ENCODE measurements at places on chromosomes 6 and 20.

DNA sequence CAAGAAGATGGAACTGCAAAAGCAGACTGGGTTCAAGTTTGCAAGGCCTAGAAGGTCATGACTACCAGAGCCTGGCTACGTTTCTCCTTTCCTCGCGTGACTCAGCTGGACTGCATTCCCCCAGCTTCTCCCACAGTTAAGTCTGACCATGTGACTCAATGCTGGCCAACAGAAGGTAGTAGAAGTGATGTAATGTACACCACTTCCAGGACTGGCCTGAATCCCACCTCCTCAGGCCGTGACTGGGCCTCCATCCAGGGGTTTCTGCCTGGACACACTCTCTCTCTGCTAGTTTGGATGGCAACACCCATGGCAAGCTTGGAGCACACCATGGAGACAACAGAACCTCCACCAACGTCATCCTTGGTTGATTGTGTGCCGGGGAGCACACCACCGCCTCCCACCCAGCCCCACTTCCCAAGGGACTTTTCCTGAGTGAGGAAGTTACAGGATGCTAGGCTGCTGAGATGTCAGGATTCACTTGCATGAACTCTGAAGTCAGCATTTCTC is 112.0 kb upstream of the CDYL start:
- DNase-seq, result no peak

DNA sequence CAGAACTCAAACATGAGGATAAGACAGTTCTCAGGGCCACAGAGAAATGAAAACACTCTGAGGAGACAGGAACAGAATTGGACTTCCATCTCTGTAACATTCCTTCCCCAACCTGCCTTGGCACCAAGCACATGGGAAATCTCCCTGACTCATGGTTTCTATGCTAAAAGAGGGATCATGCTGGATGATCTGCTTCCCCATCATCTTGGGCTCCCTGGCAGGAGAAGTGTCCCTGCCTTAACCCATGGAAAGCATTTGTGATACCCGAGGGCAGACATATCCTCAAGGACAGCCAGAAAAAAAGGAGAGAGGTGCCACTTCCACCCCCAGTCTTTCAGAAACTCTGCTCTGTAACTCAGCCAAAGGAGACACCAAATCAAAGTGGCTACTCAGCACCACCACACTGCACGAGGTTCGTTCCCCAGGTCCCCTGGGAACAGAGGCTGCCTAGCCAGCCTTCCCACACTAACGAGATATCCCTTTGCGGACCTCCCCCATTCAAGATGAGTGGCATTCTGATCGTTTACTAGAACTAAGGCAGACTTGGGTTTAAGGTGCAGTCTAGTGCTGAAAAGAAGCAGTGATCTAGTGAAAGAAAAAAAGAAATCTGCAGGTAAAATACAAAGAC is 34.8 kb downstream of the BLOC1S5 start:
- no peak for DNase-seq

DNA sequence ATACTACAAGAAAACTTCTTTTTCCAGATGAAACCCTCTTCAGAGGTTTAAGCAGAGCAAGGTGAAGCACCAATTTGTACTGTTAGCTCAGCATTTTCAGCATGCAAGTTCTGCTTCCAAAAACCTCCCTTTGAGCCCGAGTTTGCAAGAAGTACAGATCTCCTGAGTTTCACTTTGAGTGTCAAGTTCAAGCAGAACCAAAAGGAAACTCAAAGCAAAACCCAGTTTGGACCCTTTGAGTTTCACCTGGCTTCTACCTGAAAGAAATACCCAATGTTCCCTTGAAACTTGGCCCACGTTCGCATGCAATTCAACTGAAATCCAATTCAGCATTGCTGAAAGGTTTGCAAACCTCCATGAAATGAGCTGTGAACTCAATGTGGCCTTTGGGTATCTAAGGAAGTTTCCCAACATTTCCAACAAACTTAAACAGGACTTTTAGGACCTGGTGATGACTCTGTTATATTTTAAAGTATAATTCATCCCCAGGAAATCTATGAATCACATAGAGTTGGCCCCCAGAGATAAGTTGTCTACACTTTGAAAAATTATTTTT is 62.9 kb upstream of the HBS1L start:
- no peak for DNase-seq

DNA sequence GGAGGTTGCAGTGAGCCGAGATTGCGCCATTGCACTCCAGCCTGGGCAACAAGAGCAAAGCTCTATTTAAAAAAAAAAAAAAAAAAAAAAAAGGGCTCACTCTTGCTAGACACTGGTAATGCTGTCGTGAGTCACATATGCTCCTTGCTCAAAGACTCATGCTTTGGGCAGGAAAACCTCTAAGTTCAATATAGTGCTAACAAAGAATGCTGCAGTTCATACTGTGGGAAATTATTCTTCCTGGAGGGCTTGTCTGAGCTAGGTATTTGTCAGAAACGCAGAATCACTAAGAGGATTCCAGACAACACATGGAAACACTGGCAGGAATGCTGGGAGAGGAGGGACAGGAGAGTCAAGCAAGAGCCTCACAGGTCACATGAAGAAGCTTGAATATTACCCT is 2.3 kb upstream of the LYRM2 start:
- no peak for DNase-seq

DNA sequence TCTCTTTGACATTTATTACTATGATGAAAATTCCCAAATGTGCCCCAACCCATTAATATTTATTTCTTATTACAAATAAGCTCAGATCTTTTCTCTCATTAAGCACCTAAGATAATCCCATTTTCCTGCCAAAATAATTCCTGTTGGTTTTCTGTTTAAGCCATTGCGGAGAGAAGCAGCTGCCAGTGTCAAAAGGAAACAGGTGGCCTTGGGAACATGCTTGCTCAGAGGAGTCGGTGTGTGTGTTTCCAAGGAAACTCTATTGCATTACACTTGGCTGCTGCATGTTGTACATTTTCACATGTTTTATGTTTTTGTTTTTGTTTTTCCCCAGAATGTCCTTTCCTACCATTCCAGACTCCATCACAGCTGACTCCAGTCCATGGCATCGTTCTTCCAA is 56.4 kb downstream of the CD24 start:
- no peak for DNase-seq

DNA sequence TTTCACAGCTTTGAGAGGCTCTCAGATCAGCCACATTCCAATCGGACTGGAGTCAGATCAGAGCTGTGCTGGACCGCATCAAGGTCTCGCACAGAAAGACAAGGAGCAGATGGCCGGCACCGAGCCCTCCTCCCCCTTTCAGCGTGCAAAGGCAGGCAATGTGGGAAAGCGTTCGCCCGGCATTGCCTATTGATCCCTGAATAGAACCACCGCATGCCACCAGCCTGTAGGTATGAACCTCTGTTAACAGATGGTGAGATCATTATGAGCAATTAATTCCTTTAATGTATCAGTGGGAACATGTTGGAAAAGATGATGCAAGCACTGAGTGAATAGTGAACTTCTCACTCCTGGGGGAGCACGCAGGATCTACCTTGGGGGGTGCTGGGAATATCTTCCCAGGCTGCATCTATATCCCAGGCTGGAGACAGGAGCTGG is 117.5 kb upstream of the ID4 start:
- no peak for DNase-seq

- DNase-seq, result no peak
Observed at GRCh38 chr6:105458084-105458483, 55.2 kb upstream of the PREP start.

- DNase-seq, result no peak
Observed at GRCh38 chr6:28898710-28898965, 25.1 kb downstream of the TRIM27 start.

- no peak for DNase-seq
Observed at GRCh38 chr6:150203871-150204545, 61.2 kb downstream of the PPP1R14C start.

- no peak for DNase-seq
Observed at GRCh38 chr20:8575114-8575513, 443.0 kb downstream of the PLCB1 start.

- no peak for DNase-seq
Observed at GRCh38 chr20:44389871-44390270, 34.4 kb downstream of the HNF4A start.

Measured in DMS79 treated with DMSO at 0.1 percent for 48 hours (cell line).